Activated CD4-positive, alpha-beta T cell treated with anti-CD3 and anti-CD28 coated beads, Interleukin-2, amount 50 U/mL, for 48 hours (primary cell): ENCODE measurements at places on chromosomes 1 and 21.

- no peak for DNase-seq
Measured at GRCh38 chr1:224383218-224383617, 26.5 kb downstream of the CNIH4 start.

- DNase-seq, result no peak
Measured at GRCh38 chr1:79380078-79380477, 373.5 kb upstream of the ADGRL4 start.

DNA sequence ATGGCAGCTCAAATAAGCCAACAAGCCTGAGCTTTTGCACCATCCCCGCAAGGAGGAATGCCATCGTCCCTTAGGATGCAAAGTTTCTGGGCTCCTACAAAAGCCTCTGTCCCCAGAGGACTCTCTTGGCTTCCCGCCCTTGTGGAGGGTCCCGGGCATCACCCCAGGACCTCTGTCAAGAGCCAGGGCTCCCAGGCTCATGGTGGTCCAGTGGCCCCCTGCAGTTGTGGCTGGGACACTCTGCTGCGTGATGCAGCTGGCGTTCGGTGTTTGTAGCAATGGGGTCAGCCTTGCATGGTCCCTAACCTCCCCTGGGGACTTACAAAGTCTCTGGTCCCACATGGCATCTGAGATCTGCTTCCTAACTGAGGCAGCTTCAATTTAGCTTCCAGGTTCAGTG lies 104.7 kb downstream of the RIPK4 start:
- no peak for DNase-seq

GRCh38 chr1:102837551-102837950 lies 270.8 kb downstream of the COL11A1 start:
- DNase-seq, result no peak
